Stimulated activated CD8-positive, alpha-beta memory T cell treated with anti-CD3 and anti-CD28 coated beads, Interleukin-4, amount 100 ng/mL, for 1 hour (primary cell): ENCODE measurements at places on chromosomes 16 and 17.

- DNase-seq, result no peak
Measured at GRCh38 chr16:82149536-82149935, 20.5 kb downstream of the MPHOSPH6 start.

DNA sequence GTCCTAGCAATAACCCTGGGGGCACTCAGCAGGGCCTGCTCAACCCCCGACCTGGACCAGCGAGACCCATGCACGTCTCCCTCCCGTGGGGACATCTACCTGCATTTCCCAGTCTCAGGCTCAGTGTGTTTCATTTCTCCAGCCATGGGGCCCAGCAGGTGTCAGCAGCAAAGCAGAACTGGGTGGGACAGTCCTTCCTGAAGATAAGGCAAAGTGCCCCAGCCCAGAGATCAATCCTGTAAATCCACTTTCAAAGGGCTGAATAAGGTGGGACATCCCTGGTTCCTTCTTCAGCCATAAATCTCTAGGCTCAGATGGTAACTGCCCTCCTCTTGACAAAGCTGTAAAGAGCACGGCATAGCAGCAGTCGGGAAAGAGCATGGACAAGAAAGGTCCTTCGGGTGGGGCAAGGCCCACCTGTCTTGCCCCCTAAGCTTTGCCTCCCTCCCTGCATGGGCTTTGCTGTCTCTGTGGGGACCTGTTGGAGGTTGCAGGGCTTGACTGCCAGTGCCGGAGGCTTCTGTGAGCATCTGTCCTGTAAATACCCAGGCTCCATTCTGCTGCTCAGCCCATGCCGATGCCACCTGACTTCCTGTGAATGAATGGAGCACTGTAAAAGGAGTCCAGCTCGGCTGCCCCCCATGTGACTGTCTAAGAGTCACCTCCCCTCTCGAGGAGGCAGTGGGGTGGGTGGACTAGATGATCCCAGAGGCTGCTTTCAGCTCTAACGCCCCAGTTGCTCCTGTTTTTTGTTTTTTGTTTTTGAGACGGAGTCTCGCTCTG, 84.8 kb upstream of the TBC1D3K start:
- DNase-seq, result no peak

DNA sequence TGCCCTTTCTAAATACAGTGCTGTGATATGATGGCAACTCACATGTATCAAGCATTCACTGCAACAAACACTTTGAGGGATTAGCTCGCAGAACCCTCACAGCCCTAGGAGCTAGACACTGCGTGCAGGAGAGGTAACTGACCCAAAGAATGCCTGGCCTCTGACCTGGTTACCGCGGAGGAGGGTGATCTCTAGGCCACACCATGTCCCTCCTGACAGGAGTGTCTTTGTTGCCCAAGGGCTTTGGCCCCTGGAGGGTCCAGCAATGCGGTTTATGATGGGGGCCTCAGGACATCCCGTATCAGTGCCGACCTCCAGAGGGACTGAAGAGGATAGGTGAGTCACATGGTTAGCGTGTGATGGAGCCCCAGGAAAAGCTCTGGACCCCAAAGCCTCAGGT, 130.6 kb downstream of the MGAT5B start:
- DNase-seq, result no peak

GRCh38 chr17:51434434-51435170, 174.3 kb downstream of the UTP18 start:
- DNase-seq, result no peak

GRCh38 chr16:48201515-48202201, 42.4 kb upstream of the LONP2 start:
- no peak for DNase-seq
